ENCODE measurements at places on chromosomes 12 and 14. TPM values are rescaled to one million over a fixed set of nuclear protein-coding genes. Genes with fewer than 3 reads are reported as not detected.

DNA sequence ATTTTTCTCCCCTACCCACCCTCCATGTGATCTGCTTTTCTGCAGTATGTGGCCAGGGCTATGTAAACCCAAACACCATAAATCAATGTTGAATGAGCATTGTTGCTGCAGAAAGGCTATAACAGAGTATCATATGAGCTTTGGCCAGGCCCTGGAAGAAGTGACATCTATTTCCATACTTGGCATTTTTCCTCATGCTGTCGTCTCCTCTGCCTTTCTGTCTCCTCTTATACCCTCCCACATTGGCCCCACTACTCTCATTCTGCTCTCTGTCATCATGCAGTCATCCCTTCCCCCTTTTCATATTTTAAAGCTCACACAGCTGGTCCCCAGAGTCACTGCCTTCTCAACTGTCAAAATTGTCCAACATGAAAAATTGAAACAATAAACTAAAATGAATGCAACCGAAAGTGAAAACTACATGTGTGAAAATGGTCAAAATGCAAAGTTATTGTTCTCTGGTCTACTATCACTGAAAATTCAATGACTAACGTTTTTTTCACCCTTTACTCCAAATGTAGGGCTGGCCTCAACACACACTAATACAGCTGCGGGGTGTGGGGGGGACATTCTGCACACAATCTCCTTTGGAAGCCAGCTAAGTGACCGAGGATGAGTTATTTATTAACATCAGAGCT is 290.7 kb upstream of the TMPO start:
- H3K4me3 ChIP-seq = no peak overlapping the region
- no peak for DNase-seq
- H3K27me3 ChIP-seq = no peaks in the 10 kb centered on the region
- no peaks in the 10 kb centered on the region for H3K36me3 ChIP-seq
- no peak overlapping the region for H3K27ac ChIP-seq
- H3K4me1 ChIP-seq = no peaks in the 10 kb centered on the region

DNA sequence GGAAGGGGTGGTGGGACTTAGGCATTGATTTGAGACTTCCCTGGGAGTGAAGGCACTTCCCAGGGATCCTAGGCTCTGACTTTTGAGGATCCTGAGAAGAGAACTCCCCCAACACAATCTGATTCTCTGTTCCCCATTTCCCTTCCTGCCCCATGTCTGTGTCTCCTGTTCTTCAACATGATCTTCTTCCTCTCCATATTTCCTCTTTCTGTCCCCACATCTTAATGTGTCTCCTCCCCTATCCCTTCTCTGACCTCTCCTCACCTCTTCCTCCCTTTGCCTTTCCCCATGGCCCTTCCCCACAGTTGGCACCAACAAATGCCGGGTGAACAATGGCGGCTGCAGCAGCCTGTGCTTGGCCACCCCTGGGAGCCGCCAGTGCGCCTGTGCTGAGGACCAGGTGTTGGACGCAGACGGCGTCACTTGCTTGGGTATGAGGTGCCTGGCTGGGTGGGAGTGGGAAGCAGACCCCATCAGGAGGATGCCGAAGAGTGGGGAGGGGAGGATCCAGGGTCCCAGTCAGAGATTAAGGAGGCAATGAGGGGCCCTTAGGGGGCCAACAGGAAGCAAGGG is 15.2 kb upstream of the LRP1-AS start:
- no peaks in the 10 kb centered on the region for H3K4me1 ChIP-seq
- peaks cover 98% of the 10 kb centered on the region for H3K36me3 ChIP-seq
- H3K27ac ChIP-seq = no peak overlapping the region
- H3K4me3 ChIP-seq = no peak overlapping the region

The KRT73 gene
- not detected for total RNA-seq

DNA sequence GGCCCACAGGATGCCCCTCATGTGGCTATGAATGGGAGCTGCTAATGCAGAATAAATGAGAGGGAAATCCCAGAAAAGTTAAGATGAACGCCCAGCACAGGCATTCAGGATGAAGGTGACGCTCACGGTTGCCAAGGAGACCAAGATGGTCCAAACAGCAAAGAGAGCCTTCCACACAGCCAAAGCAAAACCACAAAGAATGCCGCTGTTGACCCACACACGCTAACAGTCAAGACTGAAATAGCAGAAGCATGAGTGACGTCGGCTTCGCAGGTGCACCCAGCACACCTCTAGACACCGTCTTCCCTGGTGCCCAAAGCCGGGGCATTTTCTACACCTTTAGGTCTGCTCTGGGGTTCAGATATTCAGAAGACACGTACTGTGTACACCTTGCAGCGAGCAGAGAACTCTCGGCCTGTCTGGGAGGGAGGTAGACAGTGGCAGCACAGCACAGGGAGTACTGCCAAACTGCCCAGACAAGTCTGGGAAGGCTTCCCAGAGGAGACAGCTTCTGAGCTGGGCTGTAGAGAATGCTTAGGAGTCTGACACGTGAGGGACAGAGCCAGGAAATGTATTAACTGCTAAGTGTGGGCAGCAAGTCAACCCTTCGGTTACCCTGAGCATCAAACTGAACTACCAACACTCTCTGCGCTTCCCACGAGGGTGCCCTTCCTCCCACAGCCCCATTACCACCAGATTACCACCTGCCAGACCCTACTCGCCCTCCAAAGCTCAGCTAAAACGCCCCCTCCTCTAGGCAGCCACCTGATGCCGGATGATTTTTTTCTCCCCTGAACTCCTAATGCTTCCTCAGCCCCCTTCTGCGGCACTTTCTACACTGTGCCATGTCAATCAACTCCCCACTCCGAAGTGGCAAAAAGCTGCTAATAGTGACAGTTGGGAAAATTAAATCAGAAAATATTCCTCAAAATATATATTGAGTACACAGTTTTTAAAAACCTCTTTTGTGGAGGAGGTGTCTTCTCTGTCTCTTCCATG is 50.1 kb downstream of the CCDC88C start:
- no peaks in the 10 kb centered on the region for H3K27me3 ChIP-seq
- no peaks in the 10 kb centered on the region for H3K36me3 ChIP-seq
- no peak overlapping the region for H3K27ac ChIP-seq
- no peak for DNase-seq
- no peak overlapping the region for H3K4me3 ChIP-seq
- H3K4me1 ChIP-seq = no peaks in the 10 kb centered on the region

DNA sequence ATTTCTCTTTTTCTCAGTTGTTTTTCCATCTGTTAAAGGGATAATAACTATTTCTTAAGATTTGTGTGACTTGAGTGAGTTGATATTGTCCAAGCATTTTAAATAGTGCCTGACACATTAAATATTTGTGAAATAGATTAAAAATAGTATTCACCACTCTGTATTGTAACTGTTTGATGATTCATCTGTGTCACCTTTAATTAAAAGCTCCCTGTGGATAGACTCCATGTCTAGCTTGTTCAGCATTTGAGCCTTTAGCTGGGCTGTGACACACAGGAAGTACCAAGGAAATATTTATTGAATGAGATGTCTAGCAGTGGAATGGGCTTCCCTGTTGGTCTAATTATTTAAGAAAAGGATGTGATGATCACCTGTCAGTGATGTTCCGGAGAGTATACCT is 1.8 kb upstream of the GLIPR1L2 start:
- no peaks in the 10 kb centered on the region for H3K4me1 ChIP-seq
- H3K27me3 ChIP-seq = no peaks in the 10 kb centered on the region
- no peaks in the 10 kb centered on the region for H3K36me3 ChIP-seq
- no peak overlapping the region for H3K27ac ChIP-seq
- DNase-seq = no peak
- H3K4me3 ChIP-seq = no peak overlapping the region

The PROX2 gene
- not detected for total RNA-seq

GRCh38 chr12:104694711-104695110 is 238.0 kb downstream of the CHST11 start:
- no peak overlapping the region for H3K4me3 ChIP-seq
- DNase-seq = no peak
- H3K27ac ChIP-seq = no peak overlapping the region
- H3K4me1 ChIP-seq = no peaks in the 10 kb centered on the region

DNA sequence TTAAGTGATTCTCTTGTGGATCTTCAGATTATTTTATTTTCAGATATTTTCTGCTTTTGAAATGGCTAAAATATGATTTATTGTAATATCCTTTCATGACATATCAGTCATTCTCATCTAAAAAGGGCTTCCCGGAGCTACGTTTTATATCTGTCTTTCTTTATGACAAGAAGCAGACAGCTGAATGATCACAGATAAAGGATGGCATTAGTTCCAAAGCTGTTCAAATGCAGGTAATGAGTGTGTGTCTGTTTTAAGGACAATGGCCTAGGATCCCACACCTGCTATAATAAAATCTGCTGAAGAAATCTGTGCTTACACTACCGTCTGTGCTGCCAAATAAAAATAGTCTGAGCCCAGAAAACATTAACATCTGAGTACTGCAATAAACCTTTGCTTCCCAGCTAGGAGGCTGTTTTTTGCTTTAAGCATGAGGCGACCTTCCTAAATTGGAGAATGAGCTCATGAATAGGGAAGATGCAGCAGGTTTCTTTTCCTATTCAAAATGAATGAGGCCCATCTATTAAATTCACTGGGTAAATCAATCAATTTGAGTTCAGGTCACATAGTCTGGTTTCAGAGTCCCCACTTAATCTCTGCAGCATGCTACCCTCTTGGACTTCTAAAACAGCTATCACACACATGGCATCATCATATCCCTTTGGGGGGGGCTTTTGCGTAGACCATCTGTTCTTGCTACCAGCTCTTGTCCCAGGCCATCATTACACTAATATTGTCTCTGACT is 498.5 kb downstream of the NELL2 start:
- H3K27me3 ChIP-seq = no peaks in the 10 kb centered on the region
- H3K36me3 ChIP-seq = no peaks in the 10 kb centered on the region
- no peaks in the 10 kb centered on the region for H3K4me1 ChIP-seq
- no peak for DNase-seq

DNA sequence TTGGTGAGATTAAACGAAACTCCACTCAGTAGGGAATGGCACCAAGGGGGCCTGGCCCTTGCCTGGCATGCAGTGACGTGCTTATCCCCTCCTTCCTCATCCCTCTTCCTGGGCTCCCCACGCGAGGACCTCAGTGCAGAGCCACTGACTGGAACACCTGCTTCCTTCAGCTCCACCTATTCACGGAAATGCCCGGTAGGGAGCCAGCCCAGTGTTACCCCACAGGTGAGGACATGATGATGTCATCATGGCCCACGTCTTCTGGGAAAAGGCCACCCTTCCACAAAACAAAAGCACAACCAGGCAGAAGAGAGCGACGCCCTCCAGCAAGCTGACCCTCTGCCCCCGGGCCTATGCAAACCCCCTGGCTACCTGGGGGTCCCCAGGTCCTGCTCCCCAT is 42.1 kb downstream of the CCDC85C start:
- H3K4me3 ChIP-seq = no peak overlapping the region
- H3K27me3 ChIP-seq = no peaks in the 10 kb centered on the region
- DNase-seq = no peak
- no peaks in the 10 kb centered on the region for H3K36me3 ChIP-seq
- H3K4me1 ChIP-seq = peaks cover 64% of the 10 kb centered on the region

- no peaks in the 10 kb centered on the region for H3K27me3 ChIP-seq
- peaks cover 6% of the 10 kb centered on the region for H3K4me1 ChIP-seq
- no peak for DNase-seq
Observed at GRCh38 chr14:91378930-91379578, 38.6 kb downstream of the CCDC88C start.

GRCh38 chr12:49346659-49347310 is at the start of gene DNAJC22:
TSS of gene DNAJC22 (plus strand) at chr12:49346888. CDS start at chr12:49348873, 1,985 bp downstream.
- peak within 1 kb of the TSS; percentile 31 for H3K4me3 ChIP-seq
- H3K4me1 ChIP-seq = no peaks in the 10 kb centered on the region
- no peaks in the 10 kb centered on the region for H3K27me3 ChIP-seq
- no peaks in the 10 kb centered on the region for H3K36me3 ChIP-seq
- peak; percentile 56 for DNase-seq

DNA sequence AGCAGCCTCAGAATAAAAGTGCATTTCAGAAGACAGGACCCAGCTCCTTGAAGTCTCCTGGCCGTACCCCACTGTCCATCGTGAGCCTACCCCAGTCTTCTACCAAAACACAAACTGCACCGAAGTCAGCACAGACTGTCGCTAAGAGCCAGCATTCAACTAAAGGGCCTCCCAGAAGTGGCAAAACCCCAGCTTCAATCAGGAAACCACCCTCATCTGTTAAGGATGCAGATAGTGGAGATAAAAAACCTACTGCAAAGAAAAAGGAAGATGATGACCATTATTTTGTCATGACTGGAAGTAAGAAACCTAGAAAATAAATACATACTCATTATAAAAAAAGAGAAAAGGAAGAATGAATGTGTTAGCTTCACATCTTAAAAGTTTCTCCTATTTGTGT is 51.1 kb downstream of the GAS2L3 start:
- no peaks in the 10 kb centered on the region for H3K27me3 ChIP-seq
- H3K27ac ChIP-seq = no peak overlapping the region
- no peak for DNase-seq
- no peaks in the 10 kb centered on the region for H3K36me3 ChIP-seq
- H3K4me1 ChIP-seq = no peaks in the 10 kb centered on the region

DNA sequence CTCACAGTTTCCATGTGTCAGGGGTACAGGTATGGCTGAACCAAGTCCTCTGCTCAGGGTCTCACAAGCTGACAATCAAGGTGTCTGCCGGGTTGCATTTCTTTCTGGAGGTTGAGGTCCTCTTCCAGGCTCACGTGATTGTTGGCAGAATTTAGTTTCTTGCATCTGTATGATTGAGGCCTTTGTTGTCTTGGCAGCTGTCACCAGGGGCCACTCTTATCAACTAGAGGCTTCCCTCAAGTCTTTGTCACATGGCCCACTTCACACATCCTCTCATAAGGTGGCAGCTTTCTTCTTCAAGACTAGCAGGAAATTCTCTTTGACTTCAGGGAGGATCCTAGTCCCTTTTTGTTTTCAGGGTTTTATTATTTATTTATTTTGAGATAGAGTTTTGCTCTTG is 46.0 kb upstream of the FOS start:
- no peaks in the 10 kb centered on the region for H3K27me3 ChIP-seq
- no peaks in the 10 kb centered on the region for H3K36me3 ChIP-seq
- no peak overlapping the region for H3K27ac ChIP-seq
- no peak overlapping the region for H3K4me3 ChIP-seq
- no peaks in the 10 kb centered on the region for H3K4me1 ChIP-seq
- no peak for DNase-seq

GRCh38 chr12:42564996-42565395 is 24.6 kb downstream of the PRICKLE1 start:
- no peak overlapping the region for H3K27ac ChIP-seq
- H3K4me1 ChIP-seq = no peaks in the 10 kb centered on the region
- H3K36me3 ChIP-seq = no peaks in the 10 kb centered on the region
- no peaks in the 10 kb centered on the region for H3K27me3 ChIP-seq

Data from right lobe of liver (tissue), 6 donors.